Fibroblast of lung (primary cell): ENCODE measurements at places on chromosomes 12 and 14. TPM values are rescaled to one million over a fixed set of nuclear protein-coding genes. Genes with fewer than 3 reads are reported as not detected.

The APOF gene
- total RNA-seq, result not detected in 2 replicates

The PPP1CC gene
- 98.9 and 112 TPM in 2 replicates for total RNA-seq

The NDUFA12 gene
- total RNA-seq, result 79.6 and 102 TPM in 2 replicates

The SLC2A14 gene
- total RNA-seq, result under 0.01 and 0.17 TPM in 2 replicates

The AACS gene
- total RNA-seq, result 16.7 and 31.5 TPM in 2 replicates

The MAP3K9 gene
- total RNA-seq, result under 0.01 and 0.17 TPM in 2 replicates

The KCNC2 gene
- not detected in 2 replicates for total RNA-seq

The MYO1H gene
- total RNA-seq, result 0.77 TPM in 1 of 2 replicates, not detected in the other

The TMPO gene
- total RNA-seq, result 37.8 and 42.1 TPM in 2 replicates

The RNASE4 gene
- 20.0 and 22.1 TPM in 2 replicates for total RNA-seq

The BHLHE41 gene
- 0.51 and 2.3 TPM in 2 replicates for total RNA-seq

The PPP1R36 gene
- total RNA-seq, result 1.0 and 1.3 TPM in 2 replicates

The CISTR gene
- not detected in 2 replicates for total RNA-seq

The TEX52 gene
- not detected in 2 replicates for total RNA-seq

The PMEL gene
- total RNA-seq, result 0.26 and 0.50 TPM in 2 replicates

The MYRFL gene
- under 0.01 TPM in 1 of 2 replicates, not detected in the other for total RNA-seq

The NPAS3 gene
- 0.26 and 0.50 TPM in 2 replicates for total RNA-seq

The RASAL1 gene
- total RNA-seq, result not detected in 2 replicates

The SYT1 gene
- total RNA-seq, result 0.51 and 2.1 TPM in 2 replicates

The DTX1 gene
- total RNA-seq, result 0.26 TPM in 1 of 2 replicates, not detected in the other

The LRFN5 gene
- 2.8 and 3.6 TPM in 2 replicates for total RNA-seq

The CMA1 gene
- total RNA-seq, result not detected in 2 replicates

The METTL25 gene
- 6.9 and 9.5 TPM in 2 replicates for total RNA-seq

The DIO3 gene
- total RNA-seq, result 0.17 and 1.0 TPM in 2 replicates

The SYCP3 gene
- total RNA-seq, result 0.17 and 0.26 TPM in 2 replicates

The KRT79 gene
- total RNA-seq, result not detected in 2 replicates
